ENCODE measurements at places on chromosomes 13 and 19. TPM values are rescaled to one million over a fixed set of nuclear protein-coding genes. Genes with fewer than 3 reads are reported as not detected.

DNA sequence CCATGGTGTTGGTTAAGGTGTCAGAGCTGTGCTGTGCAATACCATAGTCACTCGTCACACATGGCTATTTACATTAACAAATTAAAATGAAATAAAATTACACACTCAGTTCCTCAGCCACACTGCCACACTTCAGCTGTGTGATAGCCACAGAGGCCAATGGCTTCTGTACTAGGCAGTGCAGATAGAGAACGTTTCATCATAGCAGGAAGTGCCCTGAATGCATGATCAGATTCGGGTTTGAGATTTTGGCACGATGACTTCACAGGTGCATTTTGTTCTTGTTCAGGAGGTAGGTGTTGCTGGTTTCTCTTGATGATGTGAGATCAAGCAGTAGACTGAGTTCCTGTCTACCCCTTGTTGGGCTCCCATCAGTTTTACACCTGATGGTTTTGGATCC lies 6.5 kb downstream of the ARMC6 start:
- H3K4me3 ChIP-seq = no peak overlapping the region
- no peaks in the 10 kb centered on the region for H3K27me3 ChIP-seq
- no peaks in the 10 kb centered on the region for H3K36me3 ChIP-seq
- H3K27ac ChIP-seq = no peak overlapping the region
- peaks cover 3% of the 10 kb centered on the region for H3K4me1 ChIP-seq

DNA sequence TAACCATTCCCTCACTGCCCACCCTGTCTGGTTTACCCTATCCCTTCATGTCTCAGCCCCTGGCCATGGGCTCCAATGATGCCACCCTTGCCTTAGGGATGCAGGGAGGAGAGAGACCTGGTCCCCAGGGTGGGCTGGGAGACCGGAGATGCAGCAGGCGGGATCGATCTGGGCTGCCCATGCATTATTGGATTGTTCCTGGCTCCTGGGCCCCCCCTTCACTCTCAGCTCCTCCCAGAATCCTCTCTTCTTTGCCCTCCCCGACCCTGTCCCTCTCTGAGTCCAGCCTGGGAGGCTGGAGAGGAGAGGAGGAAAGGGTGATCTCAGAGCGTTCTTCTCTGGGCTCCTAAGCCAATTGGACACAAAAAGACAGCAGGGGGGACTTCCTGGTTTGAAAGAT lies 5.8 kb downstream of the KASH5 start:
- no peak for DNase-seq
- no peaks in the 10 kb centered on the region for H3K4me1 ChIP-seq
- no peak overlapping the region for H3K27ac ChIP-seq
- no peaks in the 10 kb centered on the region for H3K27me3 ChIP-seq

The C19orf33 gene
- 13.4 TPM for total RNA-seq

DNA sequence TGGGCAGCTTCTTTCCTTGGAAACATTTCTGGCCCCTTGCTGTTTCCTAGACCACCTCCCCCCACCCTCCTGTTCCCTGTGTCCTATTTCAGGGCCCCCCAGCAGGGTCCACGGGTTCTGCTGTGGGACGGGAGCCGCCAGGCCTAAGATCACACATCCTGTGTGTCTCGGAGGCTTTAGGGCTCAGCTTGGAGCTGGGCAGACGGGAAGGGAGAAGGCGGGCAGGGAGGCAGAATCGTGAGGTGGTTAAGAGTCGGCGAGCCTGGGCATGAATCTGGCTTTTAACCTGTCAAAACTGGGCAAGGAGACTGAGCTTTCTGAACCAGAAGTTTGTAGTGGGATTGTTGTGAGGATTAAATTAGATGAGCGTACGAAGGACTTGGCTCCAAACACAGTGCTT lies 4.8 kb downstream of the KCNC3 start:
- no peak overlapping the region for H3K4me3 ChIP-seq
- no peaks in the 10 kb centered on the region for H3K36me3 ChIP-seq
- H3K27me3 ChIP-seq = no peaks in the 10 kb centered on the region
- DNase-seq = no peak

DNA sequence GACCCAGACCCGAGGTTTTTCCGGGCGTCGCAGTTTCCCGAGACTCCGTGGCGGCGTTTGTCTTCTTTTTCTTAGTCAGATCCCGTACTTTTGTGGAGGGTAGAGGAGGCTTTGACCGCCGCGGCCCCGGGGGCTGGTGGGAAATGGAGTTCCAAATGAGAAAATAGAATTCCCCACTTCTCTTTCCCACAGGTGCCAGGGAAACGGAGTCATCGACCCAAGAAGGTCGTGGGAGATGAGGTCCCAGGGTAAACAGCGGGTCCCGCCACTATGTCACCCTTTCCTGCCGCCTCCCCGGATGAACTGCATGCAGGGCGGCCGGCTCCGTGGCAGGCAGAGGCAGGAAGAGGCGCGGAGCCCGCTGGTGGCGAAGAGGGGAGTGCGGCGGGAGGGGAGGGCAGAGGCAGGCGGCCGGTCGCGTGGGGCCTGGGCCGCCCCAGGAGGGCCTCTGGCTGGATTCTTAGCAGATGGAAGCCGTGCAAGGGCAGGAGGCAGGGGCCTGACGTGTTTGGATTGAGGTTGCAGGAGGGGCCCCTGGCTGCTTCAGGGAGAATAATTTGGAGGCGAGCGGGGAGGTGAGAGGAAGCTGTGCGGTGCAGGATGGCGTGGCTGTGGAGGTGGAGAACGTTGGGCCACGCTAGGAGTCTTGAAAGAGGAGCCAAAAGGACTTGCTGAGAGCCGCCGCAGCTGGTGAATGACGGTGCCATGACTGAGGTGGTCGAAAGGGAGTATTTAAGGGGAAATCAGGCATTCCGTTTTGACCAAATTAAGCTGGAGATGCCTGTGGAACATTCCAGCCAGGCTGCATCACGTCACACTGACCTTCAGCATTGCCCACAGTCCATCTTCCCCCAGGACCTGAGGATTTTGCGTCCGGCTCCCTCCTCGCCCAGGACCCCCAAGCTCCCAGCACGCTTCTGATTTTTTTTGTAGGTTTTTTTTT lies 11.7 kb downstream of the CYTH2 start:
- peak; percentile 65 for DNase-seq
- H3K4me3 ChIP-seq = peak overlapping the region; percentile 57
- H3K36me3 ChIP-seq = no peaks in the 10 kb centered on the region
- peak overlapping the region; percentile 86 for H3K27ac ChIP-seq
- H3K4me1 ChIP-seq = peaks cover 9% of the 10 kb centered on the region

DNA sequence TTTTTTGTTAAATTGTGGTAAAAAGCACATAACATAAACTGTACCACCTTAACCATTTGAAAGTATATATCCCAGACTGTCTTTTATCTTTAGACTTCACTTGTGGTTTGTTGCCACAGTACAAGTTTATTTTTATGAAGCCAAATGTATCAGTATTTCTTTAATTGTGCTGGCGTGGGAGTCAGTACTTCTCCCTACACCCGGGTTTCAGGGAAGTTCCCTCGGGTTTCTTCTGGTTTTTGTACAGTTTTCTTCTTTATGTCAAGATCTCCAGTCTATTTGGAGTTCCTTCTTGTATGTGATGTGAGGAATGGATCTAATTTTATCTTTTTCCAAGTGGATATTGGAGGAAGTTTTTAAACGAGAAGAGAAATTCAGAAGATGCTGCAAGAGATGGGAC lies 20.5 kb downstream of the CCDC8 start:
- no peaks in the 10 kb centered on the region for H3K36me3 ChIP-seq
- DNase-seq = no peak
- peaks cover 2% of the 10 kb centered on the region for H3K4me1 ChIP-seq
- peak overlapping the region; percentile 42 for H3K27ac ChIP-seq
- H3K27me3 ChIP-seq = no peaks in the 10 kb centered on the region

DNA sequence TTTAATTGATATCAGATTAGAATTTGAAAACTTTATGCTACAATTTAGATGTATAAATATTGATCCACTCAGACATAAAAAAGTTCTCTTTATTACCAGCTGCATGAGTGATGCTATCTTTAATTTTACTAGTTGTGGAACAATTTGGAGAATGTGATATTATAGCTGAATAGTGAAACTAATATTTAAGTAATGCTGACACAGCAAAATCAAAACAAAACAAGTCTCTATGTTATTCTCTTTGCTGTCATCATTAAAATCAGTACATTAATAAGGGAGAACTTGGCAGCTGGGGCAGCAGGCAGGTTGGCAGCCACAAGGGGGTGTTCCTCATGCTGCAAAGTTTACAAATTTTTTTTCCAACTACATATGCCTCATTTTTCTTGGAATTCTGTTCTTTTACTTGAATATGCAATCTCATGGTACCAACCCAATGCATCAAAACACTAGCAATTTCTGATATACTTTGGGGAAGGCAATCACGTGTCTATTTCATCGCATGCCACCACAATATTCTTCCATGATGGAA lies 585.3 kb downstream of the FGF9 start:
- no peak overlapping the region for H3K4me3 ChIP-seq
- no peaks in the 10 kb centered on the region for H3K36me3 ChIP-seq
- no peaks in the 10 kb centered on the region for H3K27me3 ChIP-seq
- no peak overlapping the region for H3K27ac ChIP-seq
